ENCODE measurements at places on chromosomes 7 and 10. TPM values are rescaled to one million over a fixed set of nuclear protein-coding genes. Genes with fewer than 3 reads are reported as not detected.
A peak's percentile ranks its signal among the peaks of the same experiment; 100 is the strongest.

- no peak overlapping the region for H3K27ac ChIP-seq
- no peaks in the 10 kb centered on the region for H3K36me3 ChIP-seq
- peaks cover 5% of the 10 kb centered on the region for H3K4me1 ChIP-seq
- DNase-seq: no peak
These were observed 327.1 kb downstream of the GFRA1 start for GRCh38 chr10:115945701-115946445.

- no peaks in the 10 kb centered on the region for H3K4me1 ChIP-seq
- no peak for DNase-seq
- no peak overlapping the region for H3K4me3 ChIP-seq
- peaks cover 11% of the 10 kb centered on the region for H3K36me3 ChIP-seq
- H3K27ac ChIP-seq: no peak overlapping the region
- H3K27me3 ChIP-seq: no peaks in the 10 kb centered on the region
These were observed 921.3 kb upstream of the AUTS2 start for GRCh38 chr7:68676813-68677535.

DNA sequence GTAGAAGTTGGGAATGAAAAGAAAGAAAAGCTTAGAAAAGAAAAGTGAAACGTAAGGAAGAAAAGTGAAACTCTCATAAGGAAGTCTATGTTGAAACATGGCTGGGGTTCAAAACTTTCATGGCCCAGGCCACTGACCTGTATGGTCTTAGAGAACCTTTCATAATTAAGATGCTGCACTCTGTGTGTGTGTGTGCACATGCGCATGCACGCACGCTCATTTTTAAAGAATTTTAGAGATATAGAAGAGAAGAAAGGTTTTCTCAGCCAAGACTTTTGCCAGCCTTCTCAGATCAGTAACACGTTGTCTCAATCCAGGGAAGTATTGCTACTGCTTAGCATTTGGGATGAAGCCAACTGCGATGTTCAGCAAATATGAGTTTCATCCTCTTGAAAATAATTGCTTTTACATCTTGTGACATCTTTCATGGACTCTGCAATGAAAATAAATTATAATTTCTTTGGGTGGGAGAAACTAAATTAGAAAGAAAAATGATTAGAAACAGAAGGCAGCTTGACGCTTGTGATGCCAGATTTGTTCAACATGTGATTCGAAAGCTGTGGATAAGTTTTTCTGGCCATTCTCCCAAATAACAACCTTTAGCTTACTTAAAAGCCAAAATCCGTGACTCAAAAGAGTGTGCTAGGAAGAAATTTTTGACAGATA is 16.2 kb upstream of the SLC26A4 start:
- no peak overlapping the region for H3K4me3 ChIP-seq
- no peaks in the 10 kb centered on the region for H3K36me3 ChIP-seq
- no peaks in the 10 kb centered on the region for H3K4me1 ChIP-seq
- no peak for DNase-seq
- H3K27ac ChIP-seq: no peak overlapping the region

DNA sequence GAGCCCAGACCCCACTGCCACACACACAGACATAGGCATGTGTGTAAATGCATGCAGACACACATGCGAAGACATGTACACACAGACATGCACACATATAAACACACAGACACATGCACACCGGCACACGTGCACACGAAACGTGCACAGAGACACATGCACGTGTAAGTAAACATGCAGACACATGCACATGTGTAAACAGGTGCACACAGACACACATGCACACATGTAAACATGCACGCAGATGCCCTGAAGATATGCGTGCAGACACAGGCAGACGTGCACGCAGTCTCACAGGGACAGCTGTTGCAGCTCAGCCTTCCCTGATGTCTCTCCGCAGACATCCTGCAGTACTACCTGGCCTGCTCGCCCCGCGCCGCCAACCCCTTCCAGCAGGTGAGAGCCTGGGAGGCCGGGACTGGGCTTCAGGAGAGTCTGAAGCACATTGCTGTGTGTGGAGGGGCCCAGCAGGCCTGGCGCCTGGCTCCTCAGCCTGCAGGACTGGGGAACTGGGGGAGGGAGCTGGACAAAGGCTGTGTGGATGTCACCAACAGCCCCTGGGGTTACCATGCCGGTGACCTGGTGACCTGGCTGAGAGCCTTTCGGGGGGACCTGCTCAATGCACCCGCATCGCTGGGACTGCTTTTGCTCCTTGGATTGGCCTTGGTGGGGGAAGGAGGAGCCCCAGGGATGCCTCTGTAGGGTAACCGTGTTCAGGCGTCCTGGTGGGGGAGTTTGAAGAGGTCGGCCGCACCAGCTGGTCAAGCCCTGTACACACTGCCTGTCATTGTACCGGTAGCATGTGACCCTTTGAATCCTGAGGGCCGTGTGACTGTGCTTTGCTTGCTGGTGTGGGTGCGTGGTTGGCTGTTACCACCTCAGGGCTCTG is 20.3 kb downstream of the TTYH3 start:
- no peak overlapping the region for H3K27ac ChIP-seq
- H3K27me3 ChIP-seq: peaks cover 4% of the 10 kb centered on the region

GRCh38 chr7:11133436-11133959 is 159.8 kb downstream of the PHF14 start:
- H3K27me3 ChIP-seq: no peaks in the 10 kb centered on the region
- H3K4me3 ChIP-seq: no peak overlapping the region
- H3K36me3 ChIP-seq: no peaks in the 10 kb centered on the region
- H3K27ac ChIP-seq: no peak overlapping the region
- no peak for DNase-seq
- H3K4me1 ChIP-seq: peaks cover 9% of the 10 kb centered on the region

GRCh38 chr10:119448628-119449584 is 93.6 kb downstream of the RGS10 start:
- no peak overlapping the region for H3K4me3 ChIP-seq
- H3K4me1 ChIP-seq: peaks cover 15% of the 10 kb centered on the region
- H3K27me3 ChIP-seq: peaks cover 30% of the 10 kb centered on the region
- no peak for DNase-seq
- peak overlapping the region; percentile 64 for H3K27ac ChIP-seq
- H3K36me3 ChIP-seq: peaks cover 53% of the 10 kb centered on the region

GRCh38 chr7:101951757-101952156 is 134.3 kb downstream of the CUX1 start:
- H3K4me3 ChIP-seq: no peak overlapping the region
- H3K27ac ChIP-seq: no peak overlapping the region
- no peak for DNase-seq
- peaks cover 18% of the 10 kb centered on the region for H3K4me1 ChIP-seq
- peaks cover 3% of the 10 kb centered on the region for H3K27me3 ChIP-seq
- H3K36me3 ChIP-seq: no peaks in the 10 kb centered on the region

DNA sequence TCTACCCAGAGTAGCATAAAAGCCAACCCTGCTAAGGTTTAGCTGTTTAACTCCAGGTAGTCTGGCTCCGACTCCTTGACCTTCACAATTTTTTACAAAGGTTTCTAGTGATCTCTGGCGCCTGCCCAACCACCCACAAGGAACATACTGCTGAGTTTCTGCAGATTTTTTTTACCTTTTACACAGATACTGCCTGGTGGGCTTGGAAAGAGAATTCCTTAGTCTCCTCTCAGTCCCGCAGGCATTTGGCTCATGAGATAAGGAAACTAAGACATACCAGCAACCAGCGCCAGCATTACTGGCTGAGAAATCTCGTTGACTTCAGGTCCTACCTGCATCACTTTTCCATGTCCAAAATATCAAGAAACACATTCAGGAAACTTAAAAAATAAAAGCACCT is 51.1 kb upstream of the LYZL1 start:
- no peak overlapping the region for H3K27ac ChIP-seq
- H3K36me3 ChIP-seq: no peaks in the 10 kb centered on the region
- H3K4me3 ChIP-seq: no peak overlapping the region
- H3K4me1 ChIP-seq: peaks cover 17% of the 10 kb centered on the region
- no peaks in the 10 kb centered on the region for H3K27me3 ChIP-seq
- DNase-seq: no peak

DNA sequence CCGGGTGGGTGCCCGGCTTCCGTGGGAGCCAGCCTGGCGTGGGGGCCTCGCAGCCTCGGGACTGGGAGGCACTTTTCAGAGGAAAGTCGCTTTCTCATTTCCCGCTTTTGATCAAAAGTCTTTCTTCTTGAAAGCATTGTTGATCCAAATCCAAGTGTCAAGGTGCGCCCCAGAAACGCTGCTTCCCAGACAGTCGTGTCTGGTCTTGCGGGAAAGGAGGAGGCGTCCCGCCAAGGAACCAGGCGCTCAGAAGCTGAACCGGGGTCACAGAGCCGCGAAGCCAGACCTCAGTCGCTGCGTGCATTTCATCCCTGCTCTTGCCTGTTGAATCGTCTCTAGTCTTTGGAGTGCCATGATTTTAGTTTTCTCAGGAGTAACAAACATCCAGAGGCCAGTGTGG is 1.1 kb upstream of the BNIP3 start:
- no peak for DNase-seq
- H3K27me3 ChIP-seq: peaks cover 9% of the 10 kb centered on the region
- peaks cover 4% of the 10 kb centered on the region for H3K36me3 ChIP-seq
- H3K4me1 ChIP-seq: peaks cover 15% of the 10 kb centered on the region

DNA sequence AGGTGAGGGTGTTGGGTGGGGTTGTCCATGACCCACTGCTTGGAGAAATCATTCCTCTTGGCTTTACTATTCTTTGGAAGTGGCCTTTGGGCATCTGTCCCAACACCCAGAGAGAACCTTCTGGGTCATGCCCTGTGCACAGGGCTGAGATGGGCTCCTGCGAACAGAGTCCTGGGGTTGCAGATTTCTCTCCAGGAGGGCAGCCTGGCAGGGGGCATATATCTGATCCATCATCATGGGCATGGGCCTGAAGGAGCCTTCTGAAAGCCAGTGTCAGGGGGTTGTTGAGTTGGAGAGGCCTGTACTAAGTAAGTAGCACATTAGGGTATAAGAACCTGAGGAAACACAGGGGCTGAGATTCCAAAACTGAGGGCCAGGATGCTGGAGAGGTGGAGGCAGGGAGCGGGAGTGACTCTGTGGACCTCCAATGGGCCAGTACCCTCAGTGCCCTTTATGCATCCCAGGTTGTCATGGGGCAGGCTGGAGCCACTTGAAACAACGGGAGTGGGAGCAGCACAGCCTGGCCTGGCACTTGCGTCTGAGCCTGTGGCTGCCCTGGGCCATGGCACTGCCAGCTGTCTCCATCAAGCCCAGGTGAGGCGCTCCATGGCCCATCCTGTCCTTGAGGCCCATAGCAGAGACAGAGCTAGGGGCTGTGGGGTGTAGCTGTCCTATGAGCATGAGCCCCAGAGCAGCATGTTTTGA is 203.7 kb downstream of the GRID1 start:
- peaks cover 14% of the 10 kb centered on the region for H3K27me3 ChIP-seq
- H3K4me1 ChIP-seq: no peaks in the 10 kb centered on the region
- H3K27ac ChIP-seq: no peak overlapping the region
- H3K36me3 ChIP-seq: no peaks in the 10 kb centered on the region
- DNase-seq: no peak
- H3K4me3 ChIP-seq: no peak overlapping the region

DNA sequence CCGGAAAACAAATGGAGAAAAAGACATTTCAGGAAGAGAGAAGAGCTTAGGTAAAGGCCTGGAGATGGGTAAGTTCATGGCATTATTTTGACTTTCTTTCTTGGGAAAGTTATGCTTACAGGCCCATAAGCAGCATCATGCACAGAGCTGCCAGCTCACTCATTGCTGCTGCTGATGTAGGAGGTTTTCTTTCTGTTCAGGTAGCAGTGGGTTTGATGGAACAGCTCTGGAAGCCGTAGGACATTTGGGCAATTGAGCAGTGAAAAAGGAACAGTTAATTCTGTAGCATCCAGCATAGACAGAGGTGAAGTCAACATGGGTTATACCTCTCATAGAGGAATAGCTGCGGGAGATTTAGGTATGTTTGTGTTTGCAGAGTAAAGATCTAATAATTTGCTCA is 3.3 kb downstream of the CHN2 start:
- peaks cover 11% of the 10 kb centered on the region for H3K27me3 ChIP-seq
- H3K4me3 ChIP-seq: no peak overlapping the region
- no peak for DNase-seq
- H3K27ac ChIP-seq: no peak overlapping the region
- H3K4me1 ChIP-seq: peaks cover 11% of the 10 kb centered on the region
- no peaks in the 10 kb centered on the region for H3K36me3 ChIP-seq

DNA sequence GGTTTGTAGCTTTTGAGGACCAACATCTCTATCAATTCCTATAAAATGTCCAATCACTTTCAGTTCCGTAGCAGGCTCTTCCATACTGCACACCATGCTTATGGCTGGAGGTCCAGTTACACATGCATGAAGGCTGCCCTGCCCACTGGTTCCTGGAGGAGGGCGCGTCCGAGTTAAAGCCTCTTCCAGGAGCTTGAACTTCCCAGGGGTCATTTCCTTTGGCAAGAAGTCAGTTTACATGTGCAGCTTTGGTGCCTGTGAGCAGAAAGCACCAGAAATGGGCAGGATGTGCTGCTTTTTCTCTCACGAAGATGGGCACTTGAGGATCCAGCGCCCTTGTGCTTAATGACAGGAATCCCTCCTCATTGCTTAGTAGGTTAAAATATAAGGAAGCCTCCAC is 17.6 kb upstream of the PHYH start:
- peak; percentile 8 for DNase-seq
- no peak overlapping the region for H3K27ac ChIP-seq
- no peaks in the 10 kb centered on the region for H3K27me3 ChIP-seq

- H3K36me3 ChIP-seq: peaks cover 37% of the 10 kb centered on the region
- peaks cover 7% of the 10 kb centered on the region for H3K27me3 ChIP-seq
- H3K4me3 ChIP-seq: peak overlapping the region; percentile 54
- H3K27ac ChIP-seq: no peak overlapping the region
- no peak for DNase-seq
These were observed 90.7 kb downstream of the LRRC4 start for GRCh38 chr7:127940381-127941160.

DNA sequence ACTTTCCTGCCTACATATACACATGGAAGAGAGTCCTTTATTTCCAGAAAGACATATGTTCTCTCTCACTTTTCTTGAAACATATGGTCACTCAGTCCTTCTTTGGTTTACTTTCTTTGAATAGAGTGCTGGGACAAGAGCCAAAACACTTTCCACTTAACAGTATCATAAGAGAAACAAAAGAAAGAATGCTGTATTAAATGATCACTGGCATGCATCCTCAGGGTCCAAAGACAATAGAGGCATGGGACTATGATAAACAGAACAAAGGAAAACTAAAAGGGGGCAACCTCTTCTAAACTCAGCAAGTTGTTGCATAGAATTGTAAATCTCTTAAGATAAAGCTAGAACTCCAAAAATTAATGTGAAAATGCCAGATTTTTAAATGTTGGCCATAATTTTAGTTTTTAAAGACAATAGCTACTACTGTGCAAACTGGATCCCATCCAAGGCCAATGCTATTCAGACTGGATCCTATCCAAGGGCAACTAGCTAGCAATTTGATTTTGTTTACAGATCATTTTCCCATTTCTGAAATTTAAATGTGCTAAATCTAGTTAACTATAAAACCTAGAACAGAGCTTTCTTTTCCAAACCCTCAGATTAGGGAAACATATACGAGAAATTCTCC is 687.5 kb downstream of the SORCS3 start:
- no peak overlapping the region for H3K4me3 ChIP-seq
- DNase-seq: no peak
- no peak overlapping the region for H3K27ac ChIP-seq
- no peaks in the 10 kb centered on the region for H3K27me3 ChIP-seq
- no peaks in the 10 kb centered on the region for H3K4me1 ChIP-seq

- no peaks in the 10 kb centered on the region for H3K4me1 ChIP-seq
- no peak for DNase-seq
- peaks cover 8% of the 10 kb centered on the region for H3K27me3 ChIP-seq
- H3K27ac ChIP-seq: no peak overlapping the region
These were observed 24.7 kb downstream of the KNDC1 start for GRCh38 chr10:133184591-133185244.

OR2A1 gene
- total RNA-seq: not detected

TRPV5 gene
- total RNA-seq: not detected

MAPK8 gene
- 53.7 TPM for total RNA-seq

TMEM176A gene
- total RNA-seq: 1.3 TPM

GRM3 gene
- total RNA-seq: not detected

SORBS1 gene
- 103 TPM for total RNA-seq

PCLO gene
- 5.1 TPM for total RNA-seq

PGAM2 gene
- total RNA-seq: not detected

SUN1 gene
- 150 TPM for total RNA-seq

SPDYE17 gene
- not detected for total RNA-seq

MPP7 gene
- 1.4 TPM for total RNA-seq

All from endothelial cell (in vitro differentiated cells).